ENCODE measurements at places on chromosomes 7 and 10. TPM values are rescaled to one million over a fixed set of nuclear protein-coding genes. Genes with fewer than 3 reads are reported as not detected.

Gene AKR1C3
- 1,247 TPM for total RNA-seq

DNA sequence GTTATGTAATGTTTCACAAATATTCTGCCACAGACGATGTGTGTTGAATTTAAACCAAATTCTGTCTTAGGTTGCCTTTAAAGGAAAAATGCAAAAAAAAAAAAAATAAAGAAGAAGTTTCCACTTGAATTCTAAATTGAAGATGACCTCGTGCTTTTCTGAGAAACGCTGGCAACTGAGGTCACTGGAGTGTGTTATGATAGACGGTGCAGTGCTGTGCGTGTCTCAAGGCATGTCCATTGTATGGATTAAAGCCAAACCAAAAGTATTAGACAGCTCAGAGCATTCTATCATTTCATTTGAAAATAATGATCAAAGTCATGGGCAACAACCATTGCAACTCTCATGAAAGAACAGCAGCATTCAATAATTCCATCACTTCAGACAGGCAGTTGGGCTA is 483.9 kb downstream of the GRM8 start:
- H3K4me1 ChIP-seq = no peaks in the 10 kb centered on the region
- no peaks in the 10 kb centered on the region for H3K36me3 ChIP-seq
- no peak overlapping the region for H3K4me3 ChIP-seq
- no peak for DNase-seq
- no peaks in the 10 kb centered on the region for H3K27me3 ChIP-seq
- H3K27ac ChIP-seq = no peak overlapping the region

GRCh38 chr7:149285603-149286002 is 23.6 kb downstream of the ZNF783 start:
- H3K4me1 ChIP-seq = peaks cover 4% of the 10 kb centered on the region
- peak overlapping the region; percentile 74 for H3K4me3 ChIP-seq
- no peaks in the 10 kb centered on the region for H3K36me3 ChIP-seq
- H3K27ac ChIP-seq = peak overlapping the region; percentile 81
- no peaks in the 10 kb centered on the region for H3K27me3 ChIP-seq
- DNase-seq = no peak

GRCh38 chr7:85074-85882 is 107.1 kb upstream of the FAM20C start:
- no peak overlapping the region for H3K4me3 ChIP-seq
- no peak for DNase-seq
- H3K27me3 ChIP-seq = no peaks in the 10 kb centered on the region
- H3K4me1 ChIP-seq = peaks cover 13% of the 10 kb centered on the region
- H3K36me3 ChIP-seq = no peaks in the 10 kb centered on the region

Gene COL1A2
- total RNA-seq = 85.0 TPM

- H3K27ac ChIP-seq = no peak overlapping the region
- H3K4me1 ChIP-seq = no peaks in the 10 kb centered on the region
- no peaks in the 10 kb centered on the region for H3K36me3 ChIP-seq
- DNase-seq = no peak
Measured at GRCh38 chr10:76278811-76279460, 847.5 kb downstream of the LRMDA start.

DNA sequence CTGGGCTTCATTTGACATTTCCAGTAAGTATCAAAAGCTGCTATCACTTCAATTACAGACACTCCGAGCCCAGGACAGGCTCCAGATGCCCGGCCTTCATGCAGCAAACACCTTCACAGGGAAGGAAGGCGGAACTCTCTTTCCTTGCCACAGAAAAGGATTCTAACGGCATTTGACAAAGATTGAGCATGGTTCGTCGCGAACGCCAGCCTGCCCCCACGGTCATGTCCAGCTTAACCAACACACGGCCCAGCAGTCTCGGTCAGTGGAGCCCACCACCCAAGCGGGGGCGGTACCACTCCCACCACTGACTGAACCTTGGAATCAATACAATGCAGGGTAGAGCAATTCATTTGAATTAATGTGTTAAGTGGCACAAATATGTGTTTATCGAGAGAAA is 607.2 kb downstream of the DNAJB6 start:
- no peak for DNase-seq
- H3K27me3 ChIP-seq = no peaks in the 10 kb centered on the region
- no peak overlapping the region for H3K4me3 ChIP-seq
- H3K27ac ChIP-seq = no peak overlapping the region

DNA sequence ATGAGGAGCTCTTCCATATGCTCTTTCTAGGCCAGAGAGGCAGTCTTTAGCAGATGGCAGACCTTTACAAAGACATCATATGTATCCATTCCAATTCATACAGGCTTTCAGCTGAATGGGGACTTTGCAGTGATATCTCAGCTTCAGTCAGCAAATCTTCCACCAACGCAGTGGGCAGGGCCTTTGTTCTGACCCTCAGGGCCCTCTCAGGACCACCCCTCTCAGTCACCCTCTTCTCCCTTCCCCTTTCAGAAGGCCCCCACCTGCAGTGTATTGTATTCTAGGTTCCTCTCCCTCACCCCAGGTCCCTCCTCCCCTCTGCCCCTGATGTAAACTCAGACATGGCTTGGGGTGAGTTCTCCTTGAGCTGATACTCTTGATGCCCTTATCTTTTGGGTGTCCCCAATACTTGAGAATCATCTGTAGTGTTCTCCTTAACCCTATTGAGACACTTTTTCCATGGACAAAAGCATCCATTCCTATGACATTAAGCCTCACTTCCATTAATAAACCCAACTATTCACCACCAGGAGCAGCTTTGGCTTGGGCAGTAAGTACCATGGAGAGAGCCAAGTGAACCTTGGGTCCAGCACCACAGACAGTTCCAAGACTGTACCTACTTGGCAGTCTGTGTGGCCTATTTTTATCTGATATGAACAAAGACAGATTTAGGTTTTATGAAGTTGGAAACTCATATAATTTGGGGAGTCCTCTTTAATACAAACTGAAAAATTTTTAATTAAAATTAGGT is 62.7 kb downstream of the ADCYAP1R1 start:
- no peaks in the 10 kb centered on the region for H3K27me3 ChIP-seq
- no peak for DNase-seq
- H3K4me3 ChIP-seq = no peak overlapping the region
- H3K27ac ChIP-seq = no peak overlapping the region

Gene GHRHR
- not detected for total RNA-seq

- H3K4me1 ChIP-seq = no peaks in the 10 kb centered on the region
- no peaks in the 10 kb centered on the region for H3K36me3 ChIP-seq
- DNase-seq = no peak
- H3K27me3 ChIP-seq = no peaks in the 10 kb centered on the region
Measured at GRCh38 chr7:21617513-21617912, 74.7 kb downstream of the DNAH11 start.

DNA sequence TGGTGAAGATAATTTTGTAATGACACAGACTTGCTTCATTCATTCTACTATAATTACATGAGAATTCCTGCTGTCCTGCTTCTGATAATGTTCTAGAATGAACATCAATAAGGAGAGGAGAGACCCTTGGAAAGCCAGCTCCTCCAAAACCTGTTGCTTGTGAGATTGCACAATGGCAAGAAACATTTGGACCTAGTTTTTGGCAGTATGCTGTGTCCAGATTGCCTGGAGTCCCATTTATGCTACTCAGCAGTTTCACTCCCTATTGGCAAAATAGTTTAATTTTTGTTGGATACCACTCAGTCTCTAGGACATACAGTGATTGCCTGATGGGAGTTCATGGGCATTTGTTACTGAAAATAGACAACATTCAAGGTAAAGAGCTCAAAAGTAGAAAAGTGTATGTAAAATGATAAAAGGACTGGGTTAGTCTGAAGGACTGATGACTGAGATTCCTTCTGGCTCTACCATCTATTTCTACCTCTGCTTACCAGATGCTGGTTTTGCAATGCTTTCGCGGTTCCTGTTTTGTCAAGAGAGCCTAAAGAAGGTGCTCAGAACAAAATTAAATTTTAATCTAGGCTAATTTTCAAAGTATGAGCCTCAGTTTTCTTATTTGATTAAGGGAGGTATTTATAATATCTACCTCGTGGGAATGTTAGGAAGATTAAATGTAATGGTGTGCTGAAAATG is 8.0 kb upstream of the ACTR3B start:
- H3K27ac ChIP-seq = no peak overlapping the region
- H3K27me3 ChIP-seq = no peaks in the 10 kb centered on the region
- no peak for DNase-seq
- H3K4me1 ChIP-seq = no peaks in the 10 kb centered on the region
- H3K36me3 ChIP-seq = no peaks in the 10 kb centered on the region

GRCh38 chr7:74674166-74674565 is 16.6 kb downstream of the GTF2I start:
- peaks cover 48% of the 10 kb centered on the region for H3K4me1 ChIP-seq
- no peaks in the 10 kb centered on the region for H3K36me3 ChIP-seq
- no peaks in the 10 kb centered on the region for H3K27me3 ChIP-seq
- H3K27ac ChIP-seq = peak overlapping the region; percentile 69
- DNase-seq = no peak
- H3K4me3 ChIP-seq = no peak overlapping the region

- H3K36me3 ChIP-seq = no peaks in the 10 kb centered on the region
- H3K4me1 ChIP-seq = no peaks in the 10 kb centered on the region
- DNase-seq = no peak
Measured at GRCh38 chr7:40165216-40165615, 30.4 kb downstream of the SUGCT start.

Gene FAM25A
- not detected for total RNA-seq

Gene ZNF467
- total RNA-seq = 2.4 TPM

GRCh38 chr7:96161897-96162296 is 160.0 kb downstream of the SLC25A13 start:
- H3K27me3 ChIP-seq = no peaks in the 10 kb centered on the region
- H3K36me3 ChIP-seq = no peaks in the 10 kb centered on the region
- H3K27ac ChIP-seq = no peak overlapping the region
- DNase-seq = no peak
